NCI-H2081 (cell line): ENCODE measurements at places on chromosomes 13 and 19.

DNA sequence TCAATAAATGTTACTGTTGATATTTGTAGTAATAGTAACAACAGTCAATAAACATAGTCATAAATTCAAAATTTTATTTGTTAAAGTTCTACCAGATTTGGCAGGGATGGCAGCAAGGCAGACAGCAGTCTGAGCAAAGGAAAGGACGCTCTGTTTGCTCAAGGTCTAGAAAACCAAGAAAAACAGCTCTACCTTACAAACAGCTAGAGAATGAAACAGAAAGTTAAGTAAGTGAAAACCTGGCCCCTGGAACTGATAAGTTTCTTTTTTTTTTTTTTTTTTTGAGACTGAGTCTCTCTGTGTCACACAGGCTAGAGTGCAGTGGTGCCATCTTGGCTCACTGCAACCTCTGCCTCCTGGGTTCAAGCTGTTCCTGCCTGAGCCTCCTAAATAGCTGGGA is 27.9 kb downstream of the ENOX1 start:
- no peak for DNase-seq

DNA sequence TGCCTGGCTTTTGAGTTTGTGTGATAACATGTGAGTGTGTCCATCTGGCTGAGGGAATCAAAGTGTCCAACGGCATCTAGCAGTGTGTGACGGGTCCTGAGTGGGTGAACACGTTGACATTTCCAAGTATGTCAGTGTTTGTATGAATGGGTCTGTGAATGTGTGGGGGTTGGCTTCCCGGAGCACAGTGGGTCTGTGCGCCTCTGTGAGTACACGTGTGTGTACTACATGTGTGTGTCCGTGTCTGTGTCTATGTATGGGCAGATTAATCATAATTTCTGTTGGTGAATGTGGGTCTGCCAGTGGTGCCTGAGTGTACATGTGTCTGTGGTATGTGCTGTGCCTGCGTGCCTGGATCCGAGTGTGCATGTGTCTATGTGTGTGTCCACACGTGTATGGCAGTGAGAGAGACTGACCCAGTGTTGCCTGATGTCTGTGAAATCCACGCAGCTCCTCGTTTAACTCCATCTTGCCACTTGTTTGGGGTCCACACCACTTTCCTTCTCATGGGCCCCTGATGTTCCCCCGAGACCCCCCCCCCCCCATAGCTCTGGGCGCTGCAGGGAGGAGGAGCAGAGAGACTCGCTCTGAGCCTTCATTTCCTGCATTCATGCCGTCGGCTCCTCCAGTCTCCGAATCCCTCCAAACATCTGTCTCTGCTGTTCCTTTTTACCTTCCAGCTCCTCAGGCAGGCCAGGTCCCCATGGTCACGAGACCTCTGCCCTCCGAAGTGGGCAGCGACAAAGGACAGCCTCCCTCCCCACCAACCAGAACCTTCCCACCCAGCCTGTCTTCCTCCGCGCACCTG is 5.3 kb downstream of the CCDC8 start:
- DNase-seq, result no peak

- no peak for DNase-seq
These were observed 413.9 kb downstream of the SLITRK5 start for GRCh38 chr13:88085036-88085435.

GRCh38 chr13:98821372-98822224 is 69.1 kb upstream of the SLC15A1 start:
- no peak for DNase-seq

GRCh38 chr13:71880753-71881541 is 13.9 kb upstream of the DACH1 start:
- no peak for DNase-seq
